ENCODE measurements at places on chromosomes 1 and 21. TPM values are rescaled to one million over a fixed set of nuclear protein-coding genes. Genes with fewer than 3 reads are reported as not detected.

Gene INAVA
- total RNA-seq, result 3.6 TPM

Gene DNASE2B
- not detected for total RNA-seq

Gene CELA2B
- not detected for total RNA-seq

Gene TRIM63
- total RNA-seq, result 0.96 TPM

All from umbilical cord (tissue), 2 donors.